ENCODE measurements at places on chromosomes 6 and 20.

DNA sequence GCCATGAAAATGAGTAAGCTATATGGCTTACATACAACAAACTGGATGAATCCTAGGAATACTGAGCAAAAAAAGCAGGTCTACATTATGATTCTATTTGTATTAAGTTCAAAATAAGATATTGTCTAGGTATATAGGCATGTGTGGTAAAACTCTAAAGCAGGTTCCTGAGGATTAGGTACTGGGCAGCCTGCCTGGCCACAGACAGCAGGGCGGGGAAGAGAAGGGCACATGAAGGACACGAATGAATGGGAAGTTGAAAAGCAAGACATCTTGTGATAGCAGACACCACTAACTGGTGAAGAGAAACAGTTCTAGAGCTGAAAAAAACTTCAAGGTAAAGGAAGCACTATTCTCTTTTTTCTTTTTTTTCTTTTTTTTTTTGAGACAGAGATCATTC is 72.6 kb upstream of the SLC4A11 start:
- no peak for DNase-seq

DNA sequence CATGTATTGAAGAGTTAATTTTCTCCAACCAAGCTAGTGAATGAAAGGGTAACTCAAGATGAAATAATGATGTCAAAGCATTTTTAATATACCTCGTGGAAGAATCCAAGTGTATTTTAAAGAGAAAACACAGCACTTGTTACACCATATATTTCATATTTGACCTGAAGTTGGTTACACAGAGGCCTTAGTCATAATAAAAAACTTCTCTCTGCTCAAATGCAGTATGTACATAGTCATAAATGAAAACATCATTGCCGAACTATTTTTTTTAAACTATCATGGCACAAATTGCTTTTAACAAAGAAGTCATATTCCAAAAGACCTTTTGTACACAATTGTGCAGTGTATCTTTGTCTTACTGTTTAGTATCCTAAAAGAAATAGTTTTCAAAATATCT is 43.0 kb downstream of the BACH2 start:
- DNase-seq = no peak

DNA sequence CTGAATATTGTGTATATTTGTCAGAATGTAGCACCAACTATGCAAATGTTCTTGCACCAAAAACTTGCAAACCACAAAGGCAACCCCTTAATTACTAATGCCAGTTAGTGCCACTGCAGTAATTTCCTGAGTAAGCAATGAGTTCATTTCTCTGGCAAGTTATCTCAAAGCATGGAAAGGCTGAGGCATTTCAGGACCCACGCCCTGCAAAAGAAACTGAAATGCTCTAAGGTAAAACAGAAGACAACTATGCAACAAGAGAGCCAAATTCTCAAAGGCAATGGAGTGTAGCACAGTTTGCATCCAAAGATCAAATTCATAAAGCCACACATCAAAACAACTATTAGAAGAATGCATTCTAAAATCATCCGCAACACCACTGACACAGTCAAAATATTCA is 994.4 kb downstream of the EYS start:
- no peak for DNase-seq

GRCh38 chr6:101083533-101084175 is 202.5 kb upstream of the ASCC3 start:
- no peak for DNase-seq

DNA sequence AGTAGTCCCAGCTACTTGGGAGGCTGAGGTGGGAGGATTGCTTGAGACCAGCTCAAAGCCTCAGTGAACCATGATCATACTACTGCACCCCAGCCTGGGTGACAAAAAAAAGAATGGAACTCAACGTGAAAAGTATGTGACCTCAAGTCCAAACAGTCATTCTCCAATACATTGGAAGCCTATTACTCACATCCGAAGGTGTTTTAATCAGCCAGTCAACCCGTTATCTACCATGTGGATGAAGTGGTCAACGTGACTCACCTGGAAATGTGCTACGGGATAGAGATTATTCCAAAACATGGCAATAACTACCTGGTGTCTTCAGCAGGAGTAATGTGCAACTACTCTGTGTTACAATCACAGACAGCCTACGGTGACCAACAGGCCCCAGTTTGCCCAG is 85.8 kb upstream of the TOP1 start:
- no peak for DNase-seq

DNA sequence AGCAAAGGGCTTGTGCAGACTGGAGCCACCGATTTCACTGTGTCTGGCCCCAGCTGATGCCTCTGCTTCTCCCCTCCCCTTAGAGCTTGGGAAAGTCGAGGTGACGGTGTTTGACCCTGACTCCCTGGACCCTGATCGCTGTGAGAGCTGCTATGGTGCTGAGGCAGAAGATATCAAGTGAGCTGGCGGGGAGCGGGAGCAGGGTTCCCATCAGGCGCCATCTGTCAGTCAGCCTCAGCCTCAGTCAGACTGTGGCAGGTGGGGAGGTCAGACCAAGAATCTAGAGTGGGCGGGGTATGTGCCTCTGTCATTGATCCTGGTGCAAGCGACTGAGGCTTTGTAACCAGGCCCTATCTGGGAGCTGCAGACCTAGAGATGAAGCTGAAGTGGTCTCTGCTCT is 5.5 kb downstream of the ERGIC3 start:
- DNase-seq = no peak

- no peak for DNase-seq
Observed at GRCh38 chr6:91358986-91359385, 772.1 kb upstream of the MAP3K7 start.

GRCh38 chr6:710601-711571 is 17.9 kb upstream of the EXOC2 start:
- DNase-seq = peak; percentile 69

GRCh38 chr6:2872423-2873358 is 30.4 kb downstream of the SERPINB9 start:
- DNase-seq = peak; percentile 19

- DNase-seq = no peak
Observed at GRCh38 chr6:143215771-143216170, 155.1 kb downstream of the AIG1 start.

- DNase-seq = no peak
Observed at GRCh38 chr6:95529762-95530161, 47.6 kb upstream of the MANEA start.

- DNase-seq = no peak
Observed at GRCh38 chr6:147595961-147596360, 87.5 kb downstream of the SAMD5 start.

DNA sequence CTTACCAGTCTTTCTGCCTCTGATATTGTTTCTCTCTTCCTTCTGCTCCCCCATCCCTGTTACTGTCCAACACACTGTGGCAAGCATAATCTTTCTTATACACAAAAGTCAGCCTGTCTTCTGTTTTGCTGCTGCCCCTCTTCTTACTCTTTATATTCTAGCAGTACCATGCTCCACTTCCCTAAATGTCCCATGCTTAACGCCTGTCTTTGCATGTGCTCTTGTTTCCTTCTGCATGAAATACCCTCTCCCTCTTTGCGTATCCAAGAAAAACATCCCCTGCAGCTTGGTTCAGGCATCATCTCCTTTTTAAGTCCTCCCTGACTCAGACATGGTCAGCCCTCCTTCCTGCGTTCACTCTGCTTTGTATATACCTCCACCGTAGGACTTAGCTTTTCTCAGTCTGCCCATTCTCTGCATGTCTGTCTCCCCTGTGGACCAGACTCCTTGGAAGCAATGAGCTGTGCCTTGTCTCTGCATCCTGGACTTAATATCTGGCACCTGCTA is 103.9 kb downstream of the CTNNBL1 start:
- DNase-seq = no peak

DNA sequence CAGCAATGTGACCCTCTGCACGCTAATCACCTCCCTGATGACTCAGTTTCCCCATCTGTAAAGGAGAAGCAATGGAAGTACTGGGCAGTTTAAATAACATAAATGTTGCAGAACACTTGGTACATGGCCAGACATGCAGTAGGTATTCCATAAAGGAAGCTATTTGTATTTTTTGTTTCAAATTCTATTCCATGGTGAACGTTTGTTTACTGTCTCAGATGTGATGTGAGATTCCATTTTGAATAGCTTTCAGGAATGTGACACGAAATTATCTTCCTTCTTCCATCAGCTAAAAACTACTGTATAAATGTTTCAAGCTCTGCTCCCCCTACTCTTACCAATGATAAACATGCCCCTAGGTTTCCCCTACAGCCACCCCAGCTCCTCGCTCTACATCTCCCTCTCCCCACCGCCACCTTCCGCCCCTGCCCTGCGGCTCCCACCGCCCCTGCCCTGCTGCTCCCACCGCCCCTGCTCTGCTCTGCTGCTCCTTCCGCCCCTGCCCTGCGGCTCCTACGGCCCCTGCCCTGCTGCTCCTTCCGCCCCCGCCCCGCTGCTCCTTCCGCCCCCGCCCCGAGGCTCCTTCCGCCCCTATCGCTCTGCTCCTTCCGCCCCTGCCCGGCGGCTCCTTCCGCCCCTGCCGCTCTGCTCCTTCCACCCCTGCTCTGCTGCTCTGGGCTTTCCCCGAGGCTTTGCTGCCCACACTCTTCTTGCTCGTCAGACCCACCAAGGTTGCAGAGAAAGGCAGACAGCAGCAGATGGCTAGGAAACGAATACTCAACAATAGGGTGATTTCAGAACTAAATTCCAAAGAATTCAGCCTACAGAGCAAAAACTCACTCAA is 78.9 kb downstream of the THBS2 start:
- DNase-seq = no peak

DNA sequence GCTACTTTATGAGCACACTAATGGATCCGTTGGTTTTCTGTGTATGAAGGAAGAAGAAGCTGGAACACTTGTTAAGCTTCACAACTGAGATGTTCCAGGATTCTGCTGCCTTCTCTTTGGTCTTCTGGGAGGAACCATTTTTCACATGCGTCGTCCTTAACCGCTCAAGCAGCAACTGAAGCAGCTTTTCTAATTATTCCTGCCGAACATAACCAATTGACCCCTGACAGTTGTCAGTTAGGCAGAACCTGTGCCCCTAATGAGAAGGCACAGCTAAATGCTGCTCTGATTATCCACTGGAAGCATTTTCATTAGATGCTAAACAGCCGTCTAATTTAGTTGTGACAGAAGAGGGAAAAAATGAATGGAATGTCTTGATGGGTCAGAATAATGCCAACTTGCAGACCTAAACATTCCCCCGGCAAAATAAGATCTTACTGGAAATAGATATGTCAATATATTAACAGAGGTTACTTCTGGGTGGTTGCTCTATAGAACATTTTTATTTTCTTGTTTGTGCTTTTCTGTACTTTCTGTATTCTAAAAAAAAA is 85.0 kb upstream of the SMLR1 start:
- no peak for DNase-seq

DNA sequence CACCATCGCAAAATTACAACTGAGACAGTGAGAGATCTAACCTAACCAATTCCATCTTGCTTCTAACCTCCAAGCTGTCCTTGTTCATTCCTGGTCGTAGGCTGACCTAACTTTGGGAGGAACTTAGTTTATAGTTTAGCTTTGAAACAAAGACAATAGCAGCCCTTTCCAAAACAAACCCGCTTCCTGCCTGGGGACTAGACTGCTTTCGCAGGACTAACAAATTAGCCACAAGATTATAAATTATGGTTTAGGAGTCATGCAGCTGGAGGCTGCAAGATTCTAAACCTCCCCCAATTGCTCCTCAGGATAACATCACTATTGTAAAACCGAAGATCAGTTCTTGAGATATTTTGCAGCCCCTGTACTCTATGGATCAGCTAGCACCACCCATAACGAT is 63.2 kb downstream of the TRIM27 start:
- no peak for DNase-seq

GRCh38 chr6:51704932-51705540 is 382.4 kb downstream of the PKHD1 start:
- no peak for DNase-seq

GRCh38 chr6:108656836-108657235 is 96.1 kb downstream of the FOXO3 start:
- DNase-seq = no peak

DNA sequence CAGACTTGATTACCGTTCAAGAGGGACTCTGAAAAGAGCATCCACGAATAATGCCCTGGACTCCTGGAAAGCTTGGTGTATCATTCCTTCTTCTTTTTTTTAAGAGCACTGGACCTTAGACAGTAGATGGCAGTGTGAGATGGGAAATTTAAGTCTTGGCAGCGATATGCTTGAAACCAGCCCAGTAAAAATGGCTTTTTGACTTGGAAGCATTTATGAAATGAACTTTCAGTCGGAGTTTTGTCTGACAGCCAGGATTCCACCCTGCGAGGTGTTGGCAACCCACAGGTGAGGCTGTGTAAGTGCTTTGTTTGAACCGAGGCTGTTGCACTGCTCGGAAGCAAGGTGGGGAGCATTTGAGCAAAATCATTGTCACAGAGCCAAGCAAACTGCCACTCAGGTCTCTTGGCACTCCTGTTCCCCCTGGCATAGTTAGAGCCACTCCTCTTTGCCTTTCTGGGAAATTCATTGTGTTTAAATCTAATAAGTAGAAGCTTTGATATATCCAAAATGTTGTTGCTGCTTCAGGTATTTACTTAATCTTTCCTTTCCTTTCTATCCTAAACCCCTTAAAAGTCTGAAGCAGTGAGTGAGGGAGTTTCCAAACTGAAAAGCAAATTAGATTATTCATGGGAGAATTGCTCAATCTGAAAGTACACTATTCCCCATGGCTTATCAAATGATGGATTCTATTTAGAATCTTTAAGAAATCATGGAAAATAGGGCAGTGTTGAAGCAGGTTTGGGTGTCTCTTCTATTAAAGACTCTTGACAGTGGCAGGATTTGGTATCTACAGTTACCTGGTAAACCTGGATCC is 272.8 kb upstream of the SLC35B3 start:
- no peak for DNase-seq

DNA sequence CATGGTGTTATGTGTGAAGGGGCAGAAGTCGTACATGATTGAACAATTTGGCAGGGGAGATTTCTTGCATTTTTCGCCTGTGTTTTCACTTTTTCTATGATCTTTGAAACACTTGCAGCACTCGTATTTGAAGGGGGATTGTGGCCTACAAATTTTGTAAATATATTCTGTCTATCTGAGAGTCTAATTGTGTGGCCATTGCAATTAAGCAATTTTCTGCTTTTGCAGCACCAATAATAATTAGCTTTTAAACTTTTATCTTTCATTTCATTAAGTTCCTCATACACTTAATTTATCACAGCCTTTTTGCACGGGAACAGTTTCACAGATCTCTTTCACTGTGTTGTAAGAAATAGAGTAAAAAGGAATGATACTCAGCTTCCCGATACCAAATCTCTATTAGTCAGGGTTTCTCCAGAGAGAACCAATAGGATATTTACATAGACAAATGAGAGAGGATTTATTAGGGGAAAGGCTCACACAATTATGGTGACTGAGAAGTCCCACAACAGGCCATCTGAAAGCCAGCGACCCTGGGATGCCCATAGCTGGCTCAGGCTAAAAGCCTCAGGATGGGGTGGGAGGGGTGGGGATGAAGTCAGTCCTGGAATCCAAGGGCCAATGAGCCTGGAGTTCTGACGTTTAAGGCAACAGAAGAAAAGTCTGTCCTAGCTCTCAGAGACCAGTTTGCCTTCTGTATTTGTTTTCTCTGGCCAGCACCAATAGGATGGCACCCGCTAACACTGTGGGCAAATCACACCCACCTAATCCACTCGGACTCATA is 58.3 kb downstream of the KIF6 start:
- no peak for DNase-seq

All from activated CD8-positive, alpha-beta T cell treated with anti-CD3 and anti-CD28 coated beads, Interleukin-2, amount 10 ng/mL, durations not matched to agents 7 days and 5 days (primary cell).